ENCODE measurements at places on chromosomes 11 and 22.

GRCh38 chr22:47423861-47424820 lies 661.7 kb downstream of the TBC1D22A start:
- no peak for DNase-seq

GRCh38 chr11:126416542-126417090 lies 61.1 kb downstream of the ST3GAL4 start:
- DNase-seq: peak; percentile 83

DNA sequence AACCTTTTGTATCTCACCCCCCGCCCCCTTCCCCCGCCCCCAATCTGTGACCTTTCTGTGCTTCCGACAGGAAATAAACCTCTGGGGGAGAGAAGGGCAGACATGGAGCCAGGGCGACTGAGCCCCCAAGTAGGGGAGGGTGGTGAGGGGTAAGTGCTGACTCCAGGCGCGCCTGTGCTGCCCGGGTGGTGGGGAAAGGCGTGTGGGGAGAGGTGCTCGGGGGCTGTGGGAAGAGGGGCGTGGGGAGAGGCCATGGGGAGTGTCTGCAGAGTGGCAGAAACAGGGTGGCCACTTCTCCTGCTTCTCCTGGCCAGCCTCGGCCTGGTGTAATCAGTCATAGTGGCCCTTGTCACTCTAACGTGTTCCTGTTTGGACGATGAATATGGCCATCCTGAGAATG lies 8.0 kb downstream of the SLC16A8 start:
- DNase-seq: no peak

DNA sequence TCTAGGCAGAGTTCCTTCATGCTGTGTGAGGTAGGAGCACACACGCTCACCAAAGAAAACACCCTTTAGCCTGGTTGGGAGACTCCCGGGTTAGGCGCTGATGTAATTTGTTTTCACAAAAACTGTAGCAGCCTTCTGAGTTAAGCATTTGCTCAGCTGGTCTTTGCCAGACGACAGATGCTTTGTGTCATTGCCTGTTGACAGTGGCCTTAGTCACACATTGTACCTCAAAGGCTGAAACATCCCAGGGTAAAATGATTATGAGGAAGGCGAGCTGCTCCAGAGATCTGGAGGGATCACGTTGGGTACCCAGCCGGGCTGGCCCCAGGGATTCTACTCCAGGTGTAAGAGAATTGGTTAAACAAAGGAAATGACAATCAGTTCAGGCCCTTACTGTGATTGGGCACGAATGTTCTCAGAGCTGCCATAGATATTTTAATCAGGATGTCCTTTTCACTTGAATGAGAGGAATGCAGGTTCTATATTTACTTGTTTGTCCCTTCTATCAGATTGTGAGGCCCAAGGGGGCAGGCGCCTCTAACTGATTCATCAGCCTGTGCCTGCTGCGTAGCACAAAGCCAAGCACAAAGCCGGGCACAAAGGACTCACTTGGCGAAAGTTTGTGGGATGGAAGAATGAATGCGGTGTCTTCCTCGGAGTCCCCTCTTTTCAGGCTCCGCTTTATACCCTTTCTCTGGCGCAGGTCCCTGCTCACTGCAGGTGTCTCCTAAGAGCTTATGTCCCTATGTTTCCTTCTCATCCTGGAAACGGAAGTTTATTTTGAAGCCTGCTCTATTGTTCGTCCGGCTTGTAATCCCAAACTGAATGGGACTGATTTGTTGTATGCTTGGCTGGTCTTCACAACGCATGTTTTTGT lies 47.1 kb downstream of the ADM start:
- DNase-seq: peak; percentile 92

GRCh38 chr11:17611503-17612220 lies 64.6 kb downstream of the OTOG start:
- no peak for DNase-seq

DNA sequence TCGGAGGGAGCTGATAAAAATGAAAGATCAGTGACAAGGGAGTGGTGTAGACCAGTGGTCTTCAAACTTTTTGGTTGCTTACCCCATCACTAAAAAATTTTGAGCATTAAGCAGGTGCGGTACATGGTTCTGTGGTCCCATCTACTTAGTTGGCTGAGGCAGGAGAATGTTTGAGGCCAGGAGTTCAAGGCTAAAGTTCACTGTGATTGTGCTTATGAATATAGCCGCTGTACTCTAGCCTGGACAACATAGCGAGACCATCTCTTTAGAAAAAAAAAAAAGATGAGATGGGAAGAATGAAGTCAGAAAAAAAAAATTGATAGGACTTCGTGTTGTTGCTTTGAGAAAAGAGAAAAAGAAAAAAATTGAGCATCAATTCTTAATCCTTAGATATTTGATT lies 7.8 kb downstream of the MTMR3 start:
- no peak for DNase-seq

- no peak for DNase-seq
Observed at GRCh38 chr11:118226296-118226695, 1.5 kb upstream of the JAML start.

- peak; percentile 55 for DNase-seq
Observed at GRCh38 chr11:97622795-97623194, 1233.0 kb downstream of the JRKL start.

DNA sequence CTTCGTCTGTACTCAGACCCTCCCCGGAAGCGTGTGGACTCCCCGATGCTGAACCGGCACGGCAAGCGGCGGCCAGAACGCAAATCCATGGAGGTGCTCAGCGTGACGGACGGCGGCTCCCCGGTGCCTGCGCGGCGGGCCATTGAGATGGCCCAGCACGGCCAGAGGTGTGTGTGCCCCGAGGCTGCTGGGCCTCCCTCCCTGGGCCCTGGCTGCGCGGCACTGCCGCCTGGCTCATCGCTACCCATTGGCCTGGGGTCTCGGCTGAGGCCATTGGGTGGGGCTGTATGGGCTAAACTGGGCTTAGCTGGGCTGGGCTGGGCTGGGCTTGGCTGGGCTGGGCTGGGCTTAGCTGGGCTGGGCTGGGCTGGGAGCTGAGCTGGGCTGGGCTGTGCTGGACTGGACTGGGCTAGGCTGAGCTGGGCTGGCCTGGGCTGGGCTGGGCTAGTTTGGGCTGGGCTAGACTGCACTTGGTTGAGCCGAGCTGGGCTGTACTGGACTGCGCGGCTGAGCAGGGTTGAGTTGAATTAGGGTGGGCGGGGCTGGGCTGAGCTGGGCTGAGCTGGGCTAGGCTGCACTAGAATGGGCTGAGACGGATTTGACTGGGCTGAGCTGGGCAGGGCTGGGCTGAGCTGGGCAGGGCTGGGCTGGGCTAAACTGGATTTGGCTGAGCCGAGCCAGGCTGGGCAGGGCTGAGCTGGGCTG lies 40.7 kb downstream of the MOB2 start:
- DNase-seq: no peak

DNA sequence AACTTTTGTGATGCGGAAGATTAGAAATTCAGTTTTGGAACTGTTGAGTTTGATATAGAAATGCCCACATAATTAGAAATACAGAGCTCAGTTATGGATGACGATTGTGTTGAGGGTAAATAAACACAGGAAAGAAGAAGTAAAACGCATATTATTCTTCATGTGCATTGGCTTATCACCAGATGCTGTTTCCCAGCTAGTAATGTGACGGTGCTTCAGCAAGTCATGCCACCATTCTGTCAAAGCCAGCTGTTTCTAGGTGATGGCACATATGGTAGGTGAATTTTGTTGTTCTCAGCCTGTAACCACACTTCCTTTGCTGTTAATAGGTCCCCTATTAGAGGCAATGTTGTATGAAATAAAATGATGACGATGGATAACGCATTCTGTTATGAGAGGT lies 68.9 kb downstream of the C11orf65 start:
- no peak for DNase-seq

GRCh38 chr11:75851203-75851602 lies 36.2 kb downstream of the UVRAG start:
- peak; percentile 59 for DNase-seq

GRCh38 chr11:130076778-130077481 lies 7.2 kb downstream of the APLP2 start:
- DNase-seq: no peak

GRCh38 chr22:25130462-25130861 lies 69.2 kb upstream of the CRYBB3 start:
- no peak for DNase-seq

DNA sequence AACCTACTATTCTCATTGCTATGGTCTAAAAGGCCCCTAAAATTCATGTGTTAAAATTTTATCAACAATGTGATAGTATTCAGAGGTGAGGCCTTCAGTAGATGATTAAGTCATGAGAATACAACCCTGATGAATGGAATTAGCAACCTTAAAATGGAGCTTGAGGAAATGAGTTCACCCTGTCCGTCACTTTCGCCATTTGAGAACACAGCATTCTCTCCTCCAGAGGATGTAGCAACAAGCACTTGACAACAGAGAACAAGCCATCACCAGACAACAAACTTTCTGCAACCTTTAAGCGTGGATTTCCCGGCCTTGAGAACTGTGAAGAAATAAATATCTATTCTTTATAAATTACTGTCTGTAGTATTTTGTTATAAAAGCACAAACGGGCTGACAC lies 197.0 kb downstream of the SBF2 start:
- no peak for DNase-seq

DNA sequence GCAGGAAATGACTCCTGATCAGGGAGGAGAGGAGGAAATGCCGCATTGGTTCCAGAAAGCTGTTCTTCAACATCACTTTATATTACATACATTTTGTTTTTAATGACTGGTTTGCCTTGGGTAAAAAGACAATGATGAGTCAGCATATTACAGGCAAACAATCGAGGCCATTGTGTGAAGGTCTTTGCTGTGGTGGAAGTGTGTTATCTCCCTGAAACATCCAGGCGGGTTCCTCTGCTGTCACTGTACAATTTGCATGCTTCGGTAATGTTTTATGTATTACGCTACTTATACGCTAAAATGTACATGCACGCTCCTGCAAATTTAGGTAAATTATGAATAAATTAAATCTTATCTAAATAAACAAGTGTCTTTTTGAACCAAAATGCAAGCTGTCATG lies 161.1 kb downstream of the KIRREL3 start:
- no peak for DNase-seq

DNA sequence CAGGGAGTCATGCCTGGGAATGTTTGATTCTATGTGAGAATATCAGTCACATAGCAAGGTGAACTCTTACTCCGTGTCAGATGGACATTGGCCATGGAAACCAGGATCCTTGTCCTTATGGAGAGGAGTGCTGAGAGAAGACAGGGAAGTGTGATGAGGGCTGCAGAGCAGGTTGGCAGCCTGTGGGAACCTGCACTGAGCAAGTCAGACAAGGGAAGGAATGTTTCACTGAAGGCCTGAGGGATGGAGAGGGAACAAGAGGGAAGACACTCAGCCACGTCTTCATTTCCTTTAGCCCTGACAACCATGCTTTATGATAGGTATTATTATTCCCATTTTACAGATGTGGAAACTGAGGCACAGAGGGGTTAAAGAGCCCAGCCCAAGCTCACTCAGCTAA lies 38.4 kb upstream of the HORMAD2 start:
- DNase-seq: no peak

- DNase-seq: no peak
Observed at GRCh38 chr22:25896098-25896497, 154.1 kb downstream of the MYO18B start.

DNA sequence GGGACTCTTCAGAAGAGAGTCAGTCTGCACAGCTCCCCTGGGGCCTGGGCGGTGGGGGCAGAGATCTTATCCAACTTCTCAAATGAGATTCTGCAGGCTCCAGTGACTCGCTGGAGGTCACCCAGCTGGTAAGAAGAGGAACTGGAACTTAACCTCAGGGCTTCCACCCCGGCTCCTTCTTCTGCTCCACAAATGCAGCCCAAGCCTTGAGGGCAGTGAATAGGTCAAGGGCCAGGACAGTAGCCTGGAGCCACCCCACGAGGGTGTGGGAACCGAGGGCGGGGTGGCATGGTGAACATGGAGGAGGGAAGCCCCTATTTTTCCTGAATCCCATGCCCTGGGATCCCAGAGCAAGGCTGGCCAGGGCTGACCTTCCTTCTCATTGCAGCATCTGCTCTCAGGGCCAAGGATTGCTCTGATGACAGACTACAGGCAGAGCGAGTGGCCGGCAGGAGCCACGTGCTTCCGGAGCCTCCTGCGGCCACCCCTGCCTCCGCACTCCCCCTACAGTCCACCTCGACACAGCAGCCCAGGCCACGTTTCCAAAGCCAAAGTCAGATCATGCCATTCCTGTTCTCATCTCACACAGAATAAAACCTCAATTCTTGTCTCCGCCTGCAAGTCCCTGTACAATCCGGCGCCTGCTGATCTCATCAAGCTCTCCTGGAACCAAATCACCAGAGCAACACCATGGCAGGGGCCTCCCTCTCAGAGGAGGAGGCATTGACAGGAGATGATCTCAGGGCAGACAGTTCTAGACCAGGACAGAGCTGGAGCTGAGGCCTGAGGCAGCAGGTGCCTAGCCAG lies 21.1 kb upstream of the UPK3A start:
- peak; percentile 87 for DNase-seq

GRCh38 chr22:46062232-46062615 lies 85.3 kb upstream of the WNT7B start:
- no peak for DNase-seq

- DNase-seq: no peak
Observed at GRCh38 chr22:46931881-46932280, 169.4 kb downstream of the TBC1D22A start.

DNA sequence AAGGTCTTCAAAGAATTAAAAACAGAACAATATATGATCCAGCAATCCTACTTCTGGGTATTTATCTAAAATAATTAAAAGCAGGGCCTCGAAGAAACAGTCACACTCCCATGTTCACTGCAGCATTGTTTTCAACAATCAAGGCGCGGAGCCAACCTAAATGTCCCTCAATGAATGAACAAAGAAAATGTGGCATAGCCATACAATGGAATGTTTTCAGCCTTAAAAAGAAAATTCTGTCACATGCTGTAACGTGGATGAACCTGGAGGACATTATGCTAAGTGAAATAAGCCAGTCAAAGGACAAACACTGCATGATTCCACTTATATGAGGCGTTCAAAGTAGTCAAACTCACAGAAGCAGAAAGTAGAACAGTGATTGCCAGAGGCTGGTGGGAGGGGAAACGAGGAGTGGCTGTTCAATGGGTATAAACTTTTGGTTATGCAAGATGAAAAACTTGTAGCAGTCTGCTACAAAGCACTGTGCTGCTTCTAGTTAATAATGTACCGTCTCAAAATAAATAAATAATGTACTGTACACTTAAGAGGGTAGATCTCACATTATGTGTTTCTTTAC lies 41.2 kb downstream of the SNX19 start:
- no peak for DNase-seq

- DNase-seq: no peak
Observed at GRCh38 chr11:2869134-2869526, 16.4 kb downstream of the CDKN1C start.

DNA sequence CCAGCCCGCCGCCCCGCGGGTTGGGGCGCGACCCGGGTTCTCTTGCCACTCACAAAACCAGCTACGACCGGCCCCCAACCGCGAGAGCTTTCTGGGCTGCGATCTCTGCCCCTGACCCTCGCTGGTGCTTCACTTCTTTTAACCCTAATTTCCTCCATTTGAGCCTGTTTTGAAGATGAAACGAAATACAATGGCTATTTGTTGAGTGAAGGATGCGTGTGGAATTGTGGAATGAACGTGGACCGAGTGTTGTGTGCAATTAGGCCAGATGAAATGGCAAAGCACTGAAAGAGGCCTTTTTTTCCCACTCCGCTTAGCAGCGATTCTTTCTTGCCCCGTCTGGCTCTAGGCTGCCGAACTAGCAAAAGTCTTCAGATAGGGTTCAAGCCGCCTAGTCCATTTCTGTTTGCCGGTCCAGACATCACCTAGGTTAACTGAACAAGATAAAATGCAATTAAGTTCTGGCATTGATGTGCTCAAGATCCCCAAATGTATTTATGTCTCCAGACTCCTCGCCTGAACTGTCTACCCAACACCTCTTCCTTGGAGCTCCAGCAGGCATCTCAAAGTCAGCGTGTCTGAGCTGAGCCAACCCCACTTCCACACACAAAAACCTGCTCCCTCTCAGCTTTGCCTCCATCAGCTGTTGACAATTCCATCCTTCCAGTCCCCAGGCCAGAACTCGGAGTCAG lies 471 bp upstream of the TMEM184B start:
- DNase-seq: no peak

All from fibroblast of pulmonary artery (primary cell).